ENCODE measurements at places on chromosomes 1 and 21.

GRCh38 chr1:236167154-236167553, 24.8 kb downstream of the GPR137B start:
- DNase-seq, result no peak

GRCh38 chr1:15362737-15363128, 47.0 kb upstream of the EFHD2 start:
- no peak for DNase-seq

DNA sequence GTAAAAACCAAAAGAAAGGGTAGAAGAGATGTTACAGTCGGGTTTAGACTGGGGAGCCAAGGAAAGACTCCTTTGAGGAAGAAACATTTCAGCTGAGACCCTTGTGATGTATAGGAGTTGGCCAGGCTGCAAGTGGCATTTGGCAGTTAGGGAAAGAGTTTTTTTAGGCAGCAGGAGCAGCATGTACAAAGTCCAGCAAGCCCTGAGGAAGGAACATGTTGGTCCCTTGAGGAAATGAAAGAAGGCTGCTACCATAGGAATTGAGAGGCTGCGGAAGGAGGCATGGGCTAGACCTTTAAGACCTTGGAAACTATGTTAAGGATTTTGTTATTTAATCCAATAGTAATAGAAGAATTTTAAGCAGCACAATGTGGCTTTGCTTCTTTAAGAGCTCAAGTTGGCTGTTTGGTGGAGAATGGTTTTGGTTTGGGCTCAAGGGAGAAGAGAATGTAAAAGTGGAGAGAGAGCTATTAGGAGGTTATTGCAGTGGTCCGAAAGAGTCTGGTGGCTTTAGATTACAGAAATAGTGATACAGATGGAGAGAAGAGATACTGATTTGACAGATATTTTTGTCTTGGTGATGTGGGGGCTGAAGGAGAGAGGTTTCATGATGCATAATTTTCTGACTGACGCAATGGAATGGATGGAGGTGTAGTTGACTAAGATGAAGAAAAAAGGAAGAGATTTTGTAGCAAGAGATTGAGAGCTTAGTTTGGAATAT, 26.6 kb downstream of the SMAP2 start:
- no peak for DNase-seq

- no peak for DNase-seq
These were observed 7.8 kb upstream of the AMIGO1 start for GRCh38 chr1:109517337-109517736.

- no peak for DNase-seq
These were observed 450 bp downstream of the ARHGAP30 start for GRCh38 chr1:161069241-161069640.

DNA sequence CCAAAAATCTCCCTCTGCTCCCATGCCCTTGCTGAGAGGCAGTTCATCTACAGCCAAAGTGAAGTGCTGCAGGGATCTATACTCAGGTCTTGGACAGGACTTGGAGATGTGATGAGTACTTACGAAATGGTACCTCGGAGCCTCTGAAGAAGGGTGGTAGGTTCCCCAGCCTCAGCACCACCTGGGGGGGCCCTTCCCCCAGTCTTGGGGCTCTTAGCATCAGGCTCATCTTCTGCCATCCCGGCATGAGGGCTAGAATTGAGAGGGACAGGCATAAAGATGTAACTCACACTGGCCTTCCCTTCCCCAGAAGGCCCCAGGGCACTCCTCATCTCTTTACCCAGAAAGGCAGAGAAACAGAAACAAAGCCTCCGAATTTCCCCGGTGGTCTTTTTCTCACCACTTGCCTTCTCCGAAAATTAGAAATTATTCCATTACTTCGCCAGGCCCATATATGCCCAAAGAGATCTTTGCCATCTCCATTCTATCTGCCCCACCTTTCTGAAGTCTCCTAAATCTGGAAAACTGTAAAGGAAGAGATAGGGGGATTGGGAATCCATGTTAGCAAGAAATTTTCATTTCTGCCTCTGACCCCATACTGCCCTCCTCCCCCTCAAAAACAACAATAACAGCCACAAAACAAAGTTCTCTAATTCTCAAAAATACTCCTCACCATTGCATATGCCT, 827 bp downstream of the RFX5 start:
- no peak for DNase-seq

- no peak for DNase-seq
These were observed 183.8 kb downstream of the LMO4 start for GRCh38 chr1:87512431-87512830.

DNA sequence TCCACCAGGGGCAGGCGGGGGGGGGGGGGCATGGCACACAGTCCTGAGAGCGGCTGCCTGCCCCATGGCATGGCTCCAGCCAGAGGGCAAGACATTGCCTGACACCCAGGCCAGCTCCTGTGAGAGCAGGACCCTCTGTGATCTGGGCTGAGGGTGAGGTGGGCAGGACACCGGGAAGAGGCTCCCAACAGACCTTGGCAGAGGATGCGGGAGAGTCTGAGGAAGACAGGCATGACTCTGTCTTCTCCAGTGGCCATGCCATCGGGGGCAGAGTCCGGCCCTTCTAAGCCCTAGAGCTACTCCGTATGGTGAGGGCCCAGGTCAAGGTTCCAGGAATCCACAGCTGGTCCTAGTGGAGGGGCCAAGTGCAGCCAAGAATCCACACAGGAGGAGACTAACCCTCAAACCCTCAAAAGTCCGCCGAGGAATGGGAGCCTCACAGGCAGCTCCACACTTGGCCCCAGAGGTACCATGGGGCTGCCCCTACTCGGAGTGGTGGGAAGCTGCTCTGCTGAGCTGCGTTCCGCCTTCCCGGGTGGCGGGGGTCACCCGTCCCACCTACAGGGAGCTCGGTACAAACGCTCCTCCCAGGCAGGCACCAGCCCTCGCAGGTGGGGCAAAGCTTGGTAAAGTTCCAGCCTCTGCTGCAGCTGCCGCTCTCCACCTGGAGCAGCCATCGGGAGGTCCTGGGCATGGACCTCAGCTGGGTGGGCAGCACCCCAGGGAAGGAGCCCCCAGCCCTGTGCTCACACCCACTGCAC, 6.5 kb downstream of the ACTRT2 start:
- no peak for DNase-seq

DNA sequence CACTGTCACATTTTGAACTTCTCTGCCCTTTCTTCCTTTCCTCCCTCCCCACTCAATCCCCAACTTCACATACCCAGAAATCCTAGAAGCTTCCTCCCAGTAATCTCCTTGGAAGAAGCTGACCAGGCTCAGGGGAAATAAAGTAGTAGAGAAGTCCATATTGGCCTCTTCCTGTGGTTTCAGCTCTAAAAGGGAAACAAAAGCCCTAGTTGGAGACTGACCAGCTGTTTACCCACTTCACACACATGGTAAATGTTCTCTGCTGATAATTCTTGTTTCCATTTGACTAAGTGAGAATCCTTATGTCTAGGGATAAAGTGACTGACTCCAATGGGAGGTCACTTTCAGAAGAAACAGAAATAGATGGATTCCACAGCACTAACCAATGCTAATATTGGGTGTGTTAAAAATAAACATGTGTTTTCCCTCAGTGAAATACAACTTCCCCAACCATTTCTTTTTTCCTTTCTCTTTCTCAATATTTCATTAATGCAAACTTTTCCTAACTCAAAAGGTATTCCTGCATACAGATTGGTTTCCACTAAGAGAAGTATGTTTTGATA, 178.9 kb upstream of the DPT start:
- no peak for DNase-seq

DNA sequence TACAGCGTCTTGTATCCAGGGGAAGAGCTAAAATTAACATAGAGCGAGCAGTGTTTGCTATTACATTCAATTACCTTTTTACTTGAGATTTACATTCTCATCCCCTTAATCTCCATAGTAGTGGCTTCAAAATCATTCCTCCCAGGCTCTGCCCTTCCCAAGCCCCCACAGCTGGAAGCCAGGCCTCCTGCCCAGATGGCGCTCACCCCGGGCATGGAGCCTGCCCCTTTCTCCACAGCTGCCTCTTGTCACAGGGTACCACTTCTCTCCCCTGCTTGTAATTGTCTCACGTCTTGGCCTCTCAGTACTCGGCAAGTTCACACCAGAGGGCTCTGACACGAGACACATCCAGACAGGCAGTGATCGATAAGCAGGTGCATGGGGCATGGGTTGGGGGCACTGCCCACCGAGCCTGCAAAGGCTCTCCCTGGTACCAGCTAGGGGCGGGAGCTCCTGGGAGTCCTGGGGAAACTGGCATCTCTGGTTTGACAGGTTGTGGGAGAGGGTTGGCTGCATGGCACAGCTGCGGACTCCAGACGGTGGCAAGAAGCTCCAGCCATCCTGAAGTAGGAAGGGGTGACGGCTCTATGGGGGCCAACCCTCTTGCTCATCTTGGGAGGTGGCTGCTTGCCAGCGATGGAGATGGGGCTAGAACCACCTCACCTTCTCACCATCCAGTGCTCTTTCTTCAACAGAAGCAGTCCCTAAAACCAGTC, 20.1 kb downstream of the CASZ1 start:
- DNase-seq, result peak; percentile 19

- no peak for DNase-seq
These were observed 3.1 kb downstream of the C1orf162 start for GRCh38 chr1:111476761-111477309.

DNA sequence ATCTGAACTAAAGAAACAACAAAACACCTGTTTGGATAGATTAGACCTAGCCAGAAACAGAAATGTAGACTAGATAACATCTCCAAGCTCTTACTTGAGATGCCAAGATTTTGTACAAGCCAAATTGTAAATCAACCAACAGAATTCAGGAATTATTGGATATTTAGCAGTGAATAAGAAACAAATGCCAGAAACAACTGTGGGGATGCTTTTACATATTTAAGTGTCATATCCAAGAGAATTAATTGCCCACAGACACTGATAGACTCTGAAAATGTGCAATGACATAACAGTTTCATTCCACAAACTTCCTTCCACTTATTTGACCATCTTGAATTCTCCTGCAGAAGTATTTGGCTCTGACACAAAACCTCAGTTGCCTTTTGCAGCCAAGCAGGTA, 92.3 kb downstream of the SGIP1 start:
- DNase-seq, result no peak

GRCh38 chr1:202965422-202965821, 1.6 kb downstream of the CYB5R1 start:
- DNase-seq, result no peak

DNA sequence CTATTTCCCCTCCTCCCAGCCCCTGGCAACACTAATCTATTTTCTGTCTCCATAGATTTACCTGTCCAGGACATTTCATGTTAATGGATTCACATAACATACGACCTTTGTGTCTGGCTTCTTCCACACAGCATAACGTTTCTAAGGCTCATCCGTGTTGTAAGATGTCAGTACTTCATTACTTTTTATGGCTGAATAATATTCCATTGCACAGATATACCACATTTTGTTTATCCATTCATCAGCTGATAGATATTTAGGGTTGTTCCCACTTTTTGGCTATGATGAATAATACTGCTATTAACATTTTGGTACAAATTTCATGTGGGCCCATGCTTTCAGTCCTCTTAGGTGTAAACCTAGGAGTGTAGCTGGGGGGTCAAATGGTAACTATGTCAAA, 38.2 kb downstream of the GLIS1 start:
- no peak for DNase-seq

GRCh38 chr1:213742992-213743391, 244.8 kb upstream of the PROX1 start:
- DNase-seq, result no peak

- no peak for DNase-seq
These were observed 148.2 kb downstream of the NFIA start for GRCh38 chr1:61230523-61230922.

- DNase-seq, result no peak
These were observed 8.9 kb upstream of the COP1 start for GRCh38 chr1:176216031-176216430.

- no peak for DNase-seq
These were observed 42.0 kb downstream of the PROX1 start for GRCh38 chr1:214029796-214030195.
